ENCODE measurements at places on chromosomes 16 and 17.

DNA sequence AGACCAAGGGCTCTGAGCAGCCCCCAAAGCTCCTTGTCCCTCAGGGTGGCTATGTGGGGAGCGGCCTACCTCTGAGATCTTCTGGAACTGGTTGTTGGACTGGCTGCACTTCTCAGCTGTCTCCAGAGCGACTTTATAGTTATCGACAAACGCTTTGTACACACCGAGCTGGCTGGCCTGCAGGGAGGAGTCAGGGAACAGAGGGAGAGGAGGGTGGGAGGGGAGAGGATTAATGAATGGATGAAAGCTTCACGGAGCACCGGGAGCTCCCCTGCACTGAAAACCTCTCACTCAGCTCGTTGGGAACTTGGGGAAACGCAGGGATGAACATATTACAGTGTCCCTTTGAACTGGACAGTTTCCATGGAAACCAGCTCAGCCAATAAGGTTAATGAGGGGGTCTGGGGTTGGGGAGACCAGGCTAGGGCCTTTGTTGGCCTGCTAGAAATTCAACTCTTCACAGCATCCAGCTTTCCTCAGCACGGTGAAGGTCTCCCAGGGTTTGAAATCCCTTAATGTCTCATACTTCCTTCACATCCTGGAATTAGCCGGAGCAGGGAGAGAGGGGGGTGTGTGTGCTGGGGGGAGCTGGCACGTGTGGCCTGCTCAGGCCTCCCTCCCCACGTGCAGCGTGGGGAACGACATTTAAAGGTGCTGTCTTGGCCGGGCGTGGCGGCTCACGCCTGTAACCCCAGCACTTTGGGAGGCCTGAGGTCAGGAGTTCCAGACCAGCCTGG is 86.7 kb downstream of the TIMM22 start:
- no peak for DNase-seq

DNA sequence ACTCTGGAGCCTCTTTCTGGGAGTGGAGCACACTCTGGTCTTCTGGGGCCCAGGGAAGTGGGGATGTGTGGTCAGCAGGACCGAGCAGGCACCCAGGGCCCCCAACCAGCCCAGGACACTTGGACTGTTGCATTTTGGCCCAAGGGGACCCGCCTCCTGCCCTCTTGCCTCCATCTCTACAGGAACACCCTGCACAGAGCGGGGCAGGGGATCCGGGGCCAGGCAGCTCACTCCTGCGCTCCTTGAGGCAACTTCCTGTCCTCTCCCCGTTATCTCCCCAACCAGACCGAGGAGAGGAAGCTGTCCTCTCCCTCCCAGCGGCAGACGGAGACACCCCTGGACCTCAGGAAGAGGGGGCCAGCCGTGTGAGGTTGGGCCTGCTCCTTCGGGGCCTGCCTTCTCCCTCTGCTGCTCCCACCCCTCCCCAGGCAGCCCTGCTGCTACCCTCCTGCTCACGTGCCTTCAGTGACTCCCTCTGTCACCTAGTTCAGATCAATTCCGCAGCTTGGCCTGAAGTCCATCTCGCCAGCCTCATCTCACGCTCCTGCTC is 10.0 kb upstream of the ATP2A3 start:
- DNase-seq: no peak

DNA sequence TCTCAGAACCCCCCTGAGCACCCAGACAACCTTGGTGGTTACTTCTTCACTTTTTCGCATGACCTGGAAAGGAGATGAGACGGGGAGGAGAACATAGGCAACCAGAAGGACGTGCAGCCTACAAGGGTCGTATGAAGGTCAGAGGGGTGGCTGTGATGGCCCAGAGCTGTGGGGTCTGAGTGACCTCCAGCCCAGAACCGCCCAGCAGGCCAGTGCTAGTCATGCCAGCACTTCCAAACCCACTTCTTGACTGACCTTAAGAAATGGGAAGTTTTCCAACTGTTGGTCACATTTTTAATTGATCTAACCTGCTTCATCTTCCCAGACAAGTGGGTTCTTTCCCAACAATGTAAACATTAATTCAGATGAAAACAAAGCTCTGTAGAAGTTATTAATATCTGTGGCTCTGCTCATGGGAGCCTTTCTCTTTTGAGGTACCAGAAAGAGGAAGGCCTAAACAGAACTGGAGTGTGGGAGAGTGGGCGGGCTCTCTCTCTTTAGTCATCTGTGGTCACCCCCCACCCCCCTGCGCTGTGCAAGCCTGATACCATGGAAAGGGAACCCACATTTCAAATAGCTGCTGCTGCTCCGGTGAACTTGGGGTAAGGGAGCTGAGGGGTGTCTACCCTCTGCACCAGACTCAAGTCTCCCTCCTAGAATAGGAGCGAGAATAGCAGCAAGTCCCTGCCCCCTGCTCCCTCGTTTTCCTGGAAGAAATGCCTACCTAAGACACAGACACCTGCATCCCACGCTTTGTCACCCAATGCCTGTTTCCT is 101.6 kb downstream of the RAB11FIP4 start:
- DNase-seq: no peak

- no peak for DNase-seq
Measured at GRCh38 chr17:1709971-1710806, at the start of gene TLCD2. TLCD2 (minus strand) TSS chr17:1710377; CDS start chr17:1710242, 135 bp downstream.

DNA sequence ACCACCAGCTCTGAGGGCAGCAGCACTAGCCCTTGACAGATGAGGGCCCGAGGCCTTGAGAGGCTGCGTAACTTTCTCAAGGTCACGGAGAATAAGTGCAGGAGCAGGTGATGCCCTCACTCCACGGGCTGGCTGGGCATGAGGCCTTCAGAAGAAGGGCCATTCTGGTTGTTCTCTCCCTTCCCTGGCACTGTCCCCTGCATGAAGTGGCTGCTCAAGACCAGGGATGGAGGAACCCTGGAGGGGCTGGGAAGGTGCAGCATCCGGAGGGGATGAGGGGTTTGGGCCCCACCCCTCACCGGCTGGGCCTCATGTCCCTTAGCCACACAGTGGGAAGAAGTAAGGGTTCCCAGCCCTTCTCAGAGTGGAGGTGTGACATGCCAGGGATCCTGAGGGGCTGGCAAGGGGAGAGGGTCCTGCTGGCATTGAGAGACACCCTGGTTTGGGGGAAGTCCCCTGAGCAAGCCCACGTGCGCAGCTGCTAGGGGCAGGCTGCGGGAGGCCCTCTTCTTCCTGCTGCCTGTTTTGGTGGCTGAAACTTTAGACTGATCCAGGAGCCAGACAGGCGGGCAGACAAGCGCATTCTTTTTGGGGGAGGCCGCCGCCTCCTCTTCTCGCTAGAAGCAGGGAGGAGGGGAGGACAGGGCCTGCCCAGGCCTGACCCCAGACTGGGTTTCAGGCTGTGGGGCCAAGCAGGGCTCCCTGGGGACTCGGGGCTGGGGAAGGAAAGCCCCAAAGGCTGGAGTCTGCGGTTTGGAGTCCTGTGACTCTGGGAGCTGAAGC is 74.0 kb downstream of the N4BP1 start:
- no peak for DNase-seq

- no peak for DNase-seq
Measured at GRCh38 chr16:54546521-54546920, 259.9 kb upstream of the IRX3 start.

GRCh38 chr17:35765086-35765710 is 4.5 kb downstream of the C17orf50 start:
- no peak for DNase-seq

DNA sequence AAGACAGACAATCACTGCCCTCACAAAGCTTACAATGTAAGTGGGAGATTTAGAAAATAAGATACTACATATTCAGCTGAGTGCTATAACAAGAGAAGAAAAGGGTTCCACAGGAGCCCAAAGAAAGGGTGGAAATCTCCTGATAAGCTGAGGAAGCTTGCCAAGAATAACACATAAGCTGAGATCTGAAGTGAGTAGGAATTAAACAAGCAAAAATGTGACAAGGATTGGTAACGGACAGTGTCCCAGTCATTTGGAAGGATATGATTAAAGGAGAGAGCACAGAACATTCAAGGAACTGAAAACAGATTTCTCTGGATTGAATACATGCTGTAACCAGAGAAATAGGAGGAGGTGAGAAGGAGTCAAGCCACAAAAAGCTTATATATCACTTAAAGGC is 13.0 kb downstream of the CDYL2 start:
- no peak for DNase-seq

GRCh38 chr17:64777415-64778239 is 115.5 kb upstream of the SMURF2 start:
- DNase-seq: no peak

DNA sequence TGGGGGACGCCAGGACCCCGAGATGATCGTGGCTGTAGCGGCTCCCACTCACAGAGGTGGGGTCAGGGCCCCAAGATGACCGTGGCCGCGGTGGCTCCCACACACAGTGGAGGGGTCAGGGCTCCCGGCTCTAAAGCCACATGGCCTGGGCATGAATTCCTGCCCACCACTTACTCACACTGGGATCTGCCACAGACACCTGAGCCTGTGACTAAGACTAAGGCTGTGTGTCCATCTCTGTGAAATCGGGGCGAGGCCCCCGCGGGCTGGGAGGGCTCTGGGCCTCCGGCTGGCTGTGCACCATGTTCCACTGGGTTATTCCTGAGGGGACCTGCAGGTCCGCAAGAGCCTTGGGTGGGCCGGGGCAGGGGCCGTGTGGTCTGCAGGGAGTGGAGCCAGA is 18.5 kb downstream of the ZFPM1 start:
- no peak for DNase-seq

DNA sequence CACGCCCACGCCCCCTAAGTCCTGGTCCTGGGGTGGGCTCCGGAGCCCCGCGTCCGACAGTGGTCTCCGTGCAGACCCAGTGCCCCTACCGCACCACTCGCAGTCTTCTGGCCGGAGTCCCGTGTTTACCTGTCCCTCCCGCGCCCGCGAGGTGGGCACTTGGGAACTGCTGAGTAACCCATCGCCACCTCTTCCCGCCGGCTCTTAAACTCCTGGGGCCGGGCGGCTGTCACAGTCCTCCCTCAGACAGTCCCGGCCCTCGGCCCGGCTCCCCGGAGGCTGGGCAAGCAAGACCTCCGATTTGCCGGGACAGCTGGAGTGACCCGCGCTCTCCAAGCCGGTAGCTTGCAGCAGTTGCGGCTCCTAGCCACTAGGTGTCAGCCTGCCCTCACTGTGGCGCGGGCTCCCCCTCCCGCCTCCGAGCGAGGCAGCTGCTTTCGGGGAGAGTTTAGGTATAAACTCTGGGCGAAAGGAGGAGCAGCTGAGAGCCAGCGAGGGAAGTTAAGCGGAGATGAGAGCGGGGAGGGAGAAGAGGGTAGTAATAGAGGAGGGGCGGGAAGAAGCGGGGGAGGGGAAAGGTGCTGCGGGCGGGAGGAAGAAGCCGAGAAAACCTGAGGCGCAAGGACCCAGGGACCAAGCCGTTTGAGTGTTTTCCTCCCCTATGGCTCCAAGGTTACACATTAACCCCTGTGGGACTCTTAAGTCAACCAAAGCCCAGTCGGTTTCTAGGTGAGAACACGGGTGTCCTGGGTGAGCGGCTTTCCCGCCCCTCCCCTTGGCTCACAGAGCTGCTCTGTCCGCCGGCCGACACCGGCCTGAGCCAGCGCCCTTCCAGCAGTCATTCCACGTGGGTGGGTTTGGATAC is 826 bp upstream of the TLCD1 start:
- DNase-seq: peak; percentile 85

GRCh38 chr16:19718624-19718965 is 524 bp downstream of the IQCK start:
- peak; percentile 1 for DNase-seq

GRCh38 chr16:70381604-70382342 is 35.1 kb downstream of the DDX19A start:
- no peak for DNase-seq

DNA sequence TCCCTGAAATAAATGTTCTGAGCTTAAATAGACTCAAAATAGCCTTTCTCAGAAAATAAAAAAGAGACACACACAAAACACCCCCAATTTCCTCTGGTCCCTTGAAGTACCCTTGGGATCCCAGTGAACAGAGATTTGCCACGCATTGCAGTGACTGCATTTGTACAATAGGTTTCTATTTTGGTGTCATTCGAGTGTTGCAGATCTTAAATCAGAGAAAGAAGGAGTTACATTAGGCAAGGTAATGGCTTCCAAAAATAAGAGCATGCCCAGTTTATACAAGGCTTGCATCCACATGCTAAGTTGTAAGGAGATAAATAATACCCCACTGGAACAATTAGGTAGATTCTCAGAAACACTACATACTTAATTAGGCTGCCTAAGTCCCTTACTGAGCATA is 2.2 kb downstream of the TOX3 start:
- DNase-seq: no peak

DNA sequence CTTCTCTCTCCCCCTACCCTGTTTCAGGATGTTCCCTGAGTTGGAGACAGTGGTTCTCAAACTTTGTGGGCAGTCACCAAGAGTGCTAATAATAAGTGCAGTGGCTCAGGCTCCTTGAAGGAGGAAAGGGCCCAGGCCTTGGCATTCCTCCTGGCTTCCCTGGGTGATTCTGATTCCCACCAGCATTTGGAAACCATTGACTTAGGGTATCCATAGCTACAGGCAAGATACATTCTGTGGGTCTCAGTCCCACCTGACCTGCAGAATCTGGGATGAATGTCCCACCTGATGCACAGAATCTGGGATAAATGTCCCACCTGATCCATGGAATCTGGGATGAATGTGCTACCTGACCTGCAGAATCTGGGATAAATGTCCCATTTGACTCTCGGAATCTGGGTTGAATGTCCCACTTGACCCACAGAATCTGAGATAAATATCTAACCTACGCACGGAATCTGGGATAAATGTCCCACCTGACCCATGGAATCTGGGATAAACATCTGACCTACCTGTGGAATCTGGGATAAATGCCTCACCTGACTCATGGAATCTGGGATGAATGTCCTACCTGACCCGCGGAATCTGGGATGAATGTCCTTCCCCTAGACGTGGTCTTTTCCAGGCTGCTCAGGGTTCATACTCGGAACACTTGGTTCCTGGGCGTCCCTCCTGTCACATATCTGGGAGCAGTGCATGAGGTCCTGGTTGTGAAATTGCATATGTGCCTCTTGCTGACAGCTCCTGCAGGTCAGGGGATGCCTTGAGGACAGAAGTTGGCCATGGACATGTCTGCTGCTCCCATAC is 136.7 kb upstream of the HS3ST2 start:
- DNase-seq: no peak

DNA sequence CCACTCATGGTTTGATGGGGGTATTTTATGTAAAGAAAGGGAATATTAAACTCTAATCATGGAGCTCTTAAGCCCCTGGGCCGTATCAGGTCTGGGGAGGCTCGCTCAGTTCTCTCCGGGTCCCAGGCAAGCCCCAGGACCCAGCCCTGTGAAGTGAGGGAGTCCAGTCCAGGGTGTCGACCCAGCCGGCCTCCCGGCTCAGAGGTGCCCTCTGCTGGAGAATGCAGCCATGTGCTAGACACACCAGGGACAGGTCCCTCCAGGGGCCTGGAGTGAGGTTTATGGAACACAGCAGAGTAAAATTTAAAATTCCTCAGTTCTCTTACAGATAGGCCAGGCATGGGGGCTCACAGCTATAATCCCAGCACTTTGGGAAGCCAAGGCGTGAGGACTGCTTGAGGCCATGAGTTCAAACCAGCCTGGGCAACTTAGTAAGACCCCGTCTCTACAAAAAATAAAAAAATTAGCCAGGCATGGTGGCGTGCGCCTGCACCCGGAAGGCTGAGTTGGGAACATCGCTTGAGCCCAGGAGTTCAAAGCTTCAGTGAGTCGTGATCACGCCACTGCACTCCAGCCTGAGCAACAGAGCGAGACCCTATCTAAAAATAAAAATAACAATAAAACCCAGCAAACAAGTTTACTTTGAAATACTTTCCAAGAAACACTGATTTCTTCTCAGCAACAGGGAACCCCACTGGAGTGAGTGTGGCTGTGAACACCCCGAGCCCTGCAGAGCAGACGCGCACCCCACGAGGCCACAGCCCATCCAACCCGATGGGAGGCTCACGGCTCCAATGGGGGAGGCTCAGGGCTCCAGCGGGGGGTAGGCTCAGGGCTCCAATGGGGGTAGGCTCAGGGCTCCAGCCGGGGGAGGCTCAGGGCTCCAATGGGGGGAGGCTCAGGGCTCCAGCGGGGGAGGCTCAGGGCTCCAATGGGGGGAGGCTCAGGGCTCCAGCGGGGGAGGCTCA is 72.2 kb downstream of the ZNF778 start:
- DNase-seq: peak; percentile 51
